Eye (tissue), 1 donor: ENCODE measurements at places on chromosomes 11 and 22.
A peak's percentile ranks its signal among the peaks of the same experiment; 100 is the strongest.

DNA sequence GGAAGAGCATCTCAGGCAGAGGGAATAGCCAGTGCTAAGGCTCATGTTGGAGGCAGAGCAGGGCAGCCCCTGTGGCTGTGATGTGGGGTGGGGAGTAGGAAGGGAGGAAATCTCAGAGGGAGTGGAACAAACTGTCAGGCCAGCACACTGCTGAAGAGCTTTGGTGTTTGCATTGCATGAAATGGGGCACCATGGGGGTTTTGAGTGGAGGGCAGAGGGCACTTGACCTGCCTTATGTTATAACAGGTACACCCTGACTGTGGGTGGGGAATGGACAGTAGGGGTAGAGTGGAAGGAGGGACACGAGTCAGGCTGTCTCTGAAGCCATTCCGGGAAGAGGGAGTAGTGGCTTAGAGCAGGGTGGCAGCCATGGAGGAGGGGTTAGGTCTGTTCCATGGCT lies 24.0 kb downstream of the PRDM11 start:
- no peak for DNase-seq

GRCh38 chr22:32745251-32745995 lies 56.1 kb upstream of the TIMP3 start:
- peak; percentile 66 for DNase-seq

GRCh38 chr11:134272381-134273316 lies 3.5 kb upstream of the GLB1L3 start:
- peak; percentile 87 for DNase-seq

DNA sequence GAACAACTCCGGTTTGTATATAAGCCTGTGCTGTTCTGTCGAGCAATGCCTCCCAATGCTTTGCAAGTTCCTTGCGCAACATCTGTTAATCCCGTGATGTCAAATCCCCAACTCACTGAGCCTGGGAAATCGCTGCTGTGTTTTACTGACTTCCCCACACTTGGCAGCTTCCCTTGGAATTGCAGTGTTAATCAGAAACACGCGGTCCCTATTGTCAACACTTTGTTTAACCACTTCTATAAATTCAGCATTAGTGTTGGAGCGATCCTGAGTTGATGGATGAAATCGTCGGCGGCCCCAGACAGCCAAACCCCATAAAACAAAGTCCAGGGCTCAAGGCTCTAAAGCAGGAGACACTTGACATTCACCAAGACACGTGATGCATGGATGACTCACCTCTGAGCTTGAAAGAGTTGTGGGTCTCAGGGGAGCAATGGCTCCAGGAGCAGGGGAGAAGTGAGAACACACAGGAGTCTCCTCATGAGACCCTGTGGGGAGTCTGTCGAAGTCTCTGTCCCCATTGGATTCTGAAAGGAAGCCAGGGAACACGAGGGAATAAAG lies 555.3 kb downstream of the MIAT start:
- DNase-seq = peak; percentile 90

- no peak for DNase-seq
These were observed 189.3 kb downstream of the DBX1 start for GRCh38 chr11:19970944-19971343.

- no peak for DNase-seq
These were observed 64.3 kb upstream of the NAV2 start for GRCh38 chr11:19648321-19648720.

GRCh38 chr11:8503910-8504364 lies 90.1 kb downstream of the STK33 start:
- no peak for DNase-seq

DNA sequence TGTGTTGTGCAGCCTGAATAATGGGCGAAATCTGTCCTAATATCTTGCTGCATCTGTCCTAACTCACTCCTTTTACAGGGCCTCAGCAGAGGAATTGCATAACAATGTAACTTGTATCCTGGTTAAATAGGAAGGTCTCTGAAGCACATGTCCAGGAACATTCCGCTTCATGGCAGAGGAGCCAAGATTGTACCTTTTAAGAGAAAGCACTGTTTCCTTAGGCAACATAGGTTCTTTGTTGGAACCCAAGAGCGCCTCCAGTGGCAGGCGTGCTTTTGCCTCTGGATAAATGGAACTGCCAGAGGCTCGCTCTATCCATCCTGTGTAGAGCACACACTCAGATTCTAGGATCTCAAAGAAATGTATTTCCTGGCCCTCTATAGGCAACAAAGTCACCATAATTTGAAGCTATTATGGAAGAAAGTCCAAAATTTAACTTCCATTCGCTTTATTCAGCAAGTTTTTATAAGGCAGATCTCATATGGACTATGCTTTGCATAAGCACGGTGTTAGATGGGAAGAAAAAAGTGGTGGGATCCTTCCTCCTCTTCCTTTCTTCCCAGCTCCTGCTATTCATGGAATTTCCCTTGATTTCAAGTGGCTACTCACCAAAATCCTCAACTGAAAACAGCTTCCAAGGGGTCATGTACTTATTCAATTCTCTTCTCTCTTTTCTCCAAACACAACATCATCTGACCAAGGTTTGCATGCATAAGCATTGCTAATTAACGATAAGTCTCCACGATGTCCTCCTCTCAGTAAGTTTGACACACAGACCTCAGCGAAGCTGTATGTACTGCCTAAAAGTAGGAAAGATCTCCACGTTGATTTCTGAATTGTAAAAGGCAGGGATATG lies at the start of gene BLID:
Gene BLID (minus strand): TSS at position 692 of the 856 bp plus-strand sequence. CDS start 293 bp downstream, at position 399.
- peak; percentile 39 for DNase-seq

DNA sequence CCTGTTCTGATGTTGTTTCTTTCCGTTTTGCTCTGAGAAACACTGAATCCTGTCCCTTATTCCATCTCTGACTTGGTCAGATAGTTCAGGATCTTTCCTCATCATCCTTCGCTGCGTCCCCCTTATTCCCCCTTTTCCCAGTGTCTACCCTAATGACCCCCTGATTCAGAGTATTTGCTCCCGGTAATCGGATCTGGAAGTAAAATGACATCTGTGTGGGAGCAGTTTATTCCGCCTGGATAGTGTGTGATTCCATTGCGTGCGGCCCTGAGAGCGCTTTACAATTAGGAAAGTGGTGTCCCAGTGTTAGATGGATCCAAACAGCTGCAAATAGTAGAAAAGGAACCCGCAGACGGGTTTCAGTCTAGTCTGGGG lies 606 bp downstream of the DRG1 start:
- DNase-seq = no peak

DNA sequence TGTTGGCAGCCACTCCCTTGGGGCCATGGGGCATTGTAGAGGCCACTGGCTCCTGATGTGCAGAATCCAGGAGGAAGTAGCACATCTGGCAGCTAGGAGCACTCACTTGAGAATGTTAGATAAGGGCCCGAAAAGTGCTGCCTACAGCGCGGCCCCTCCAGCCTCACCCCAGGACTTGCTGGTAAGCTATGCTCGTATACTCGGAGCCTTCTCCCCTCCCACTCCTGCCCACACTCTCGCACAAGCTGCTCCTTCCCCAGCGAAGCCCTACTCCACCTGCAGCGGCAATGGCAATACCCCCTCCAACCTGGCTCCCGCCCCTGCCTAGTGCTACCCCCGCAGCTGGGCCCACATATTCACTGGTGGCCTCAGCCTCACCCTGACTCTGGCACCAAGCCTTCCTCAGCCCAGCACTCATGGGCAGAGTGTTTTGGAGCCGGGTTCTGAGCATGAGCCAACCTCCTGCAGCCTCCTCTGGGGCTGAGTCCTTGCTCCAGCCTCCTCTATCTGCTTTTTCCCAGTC lies 47.7 kb downstream of the PDE2A start:
- no peak for DNase-seq

- no peak for DNase-seq
These were observed 216.9 kb upstream of the ARHGAP20 start for GRCh38 chr11:110929129-110929528.

DNA sequence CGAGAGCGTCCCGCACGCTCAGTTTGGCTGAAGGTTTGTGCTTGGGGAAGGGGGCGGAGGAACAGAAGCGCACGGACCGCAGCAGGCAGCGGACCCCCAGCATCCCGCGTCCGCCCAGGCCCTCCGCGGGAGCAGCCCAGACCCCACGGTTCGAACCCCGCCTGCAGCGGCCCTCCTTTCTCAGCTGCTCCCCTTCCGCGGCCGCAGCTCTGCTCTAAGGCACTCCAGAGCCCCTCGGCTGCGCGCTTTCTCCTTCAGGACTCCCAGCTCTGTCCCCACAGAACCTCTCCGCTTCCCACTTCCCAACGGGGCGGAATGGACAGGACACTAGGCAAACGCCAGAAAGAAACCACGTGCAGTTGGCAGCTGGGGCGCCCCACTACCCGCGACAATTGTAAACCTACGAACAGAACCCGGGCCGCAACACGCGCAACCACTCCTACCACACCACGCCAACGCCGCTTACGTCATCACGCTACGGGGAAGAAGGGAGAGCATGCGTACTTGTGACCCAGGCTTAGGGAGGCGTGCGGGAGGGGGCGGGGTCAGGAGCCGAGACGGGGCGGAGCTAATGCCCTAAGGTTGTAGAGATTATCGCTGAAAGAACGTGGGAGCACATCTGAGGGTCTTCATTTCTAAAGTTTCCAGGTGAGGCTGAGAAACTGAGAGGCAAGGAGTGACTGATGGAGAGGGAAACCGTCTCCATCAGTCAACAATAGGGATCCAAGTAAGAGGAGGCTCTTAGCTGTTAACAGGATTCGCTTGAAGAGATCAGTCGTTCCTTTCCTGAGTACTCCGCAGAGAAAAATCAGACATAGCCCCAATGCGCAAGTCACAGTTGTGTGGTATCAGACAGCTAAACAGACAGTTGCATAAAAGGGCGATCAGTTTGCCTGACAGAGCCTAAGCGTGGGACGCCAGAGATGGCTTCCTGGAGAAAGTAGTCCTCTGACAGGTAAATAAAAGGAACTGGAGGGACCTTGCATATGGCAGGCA lies at the start of gene NARS2:
Gene NARS2 (minus strand): TSS at position 479 of the 996 bp plus-strand sequence. CDS start 376 bp downstream, at position 103.
- DNase-seq = peak; percentile 99

GRCh38 chr11:14672635-14673034 lies 29.0 kb downstream of the PDE3B start:
- DNase-seq = no peak

DNA sequence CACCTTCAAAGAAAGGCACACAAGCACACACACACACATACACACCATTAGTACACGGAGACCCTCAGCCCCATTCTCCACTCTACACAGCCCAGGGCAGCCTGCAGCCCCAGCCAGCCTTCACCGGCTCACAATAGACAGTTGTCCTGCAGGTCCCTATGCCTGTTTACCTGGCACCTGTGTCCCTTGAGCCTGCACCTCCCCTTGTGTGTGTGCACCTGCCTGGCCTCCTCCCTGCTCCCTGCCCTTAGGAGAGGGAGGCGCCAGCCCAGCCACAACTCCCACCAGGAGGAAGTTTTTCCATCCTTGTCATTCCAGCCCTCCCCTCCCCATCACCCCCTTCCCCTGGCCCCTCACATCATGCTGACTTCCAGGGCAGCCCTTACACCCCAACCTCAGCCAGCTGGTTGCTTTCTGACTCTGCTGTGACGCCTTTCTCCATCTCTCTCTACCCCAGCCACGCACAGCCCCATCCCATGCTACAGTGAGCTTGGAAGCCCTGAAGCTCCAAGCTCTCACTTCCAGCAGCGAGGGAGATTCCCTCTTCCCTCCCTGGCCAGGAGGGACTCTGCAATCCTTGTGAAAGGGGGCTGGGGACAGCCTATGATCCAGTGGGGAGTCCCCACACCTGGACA lies 4.4 kb downstream of the AHNAK start:
- no peak for DNase-seq

- DNase-seq = no peak
These were observed 87.2 kb downstream of the FAT3 start for GRCh38 chr11:92311616-92312449.

GRCh38 chr11:60919956-60920355 lies 4.3 kb upstream of the TMEM132A start:
- no peak for DNase-seq

GRCh38 chr22:20209761-20210250 lies 58.3 kb downstream of the RTN4R start:
- no peak for DNase-seq

- DNase-seq = no peak
These were observed 26.7 kb downstream of the ARRB1 start for GRCh38 chr11:75324740-75325139.

- peak; percentile 77 for DNase-seq
These were observed 1.6 kb downstream of the PHF21B start for GRCh38 chr22:45008186-45008681.

- no peak for DNase-seq
These were observed 249.1 kb downstream of the CTTN start for GRCh38 chr11:70647188-70648166.

GRCh38 chr22:39723463-39723862 lies 152.9 kb downstream of the CACNA1I start:
- no peak for DNase-seq

DNA sequence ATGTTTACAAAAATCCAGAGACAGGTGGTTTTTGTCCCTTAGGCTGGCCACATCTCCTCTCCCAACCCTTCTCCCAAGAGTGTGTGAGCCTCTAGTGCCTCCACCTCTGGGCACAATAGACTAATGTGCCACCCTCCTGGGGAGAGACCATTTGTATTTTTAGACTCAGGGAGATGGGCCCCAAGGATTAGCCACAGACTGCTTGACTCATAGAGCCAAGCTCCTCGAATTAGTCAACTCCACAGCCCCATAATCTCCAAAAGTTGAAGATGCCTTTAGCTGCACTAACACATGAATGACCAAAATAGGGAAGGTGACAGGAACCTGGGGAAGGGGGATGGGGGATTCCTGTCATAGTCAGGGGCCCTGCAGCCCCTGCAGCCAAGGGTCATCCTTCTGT lies 53.0 kb upstream of the LRRC32 start:
- DNase-seq = no peak

DNA sequence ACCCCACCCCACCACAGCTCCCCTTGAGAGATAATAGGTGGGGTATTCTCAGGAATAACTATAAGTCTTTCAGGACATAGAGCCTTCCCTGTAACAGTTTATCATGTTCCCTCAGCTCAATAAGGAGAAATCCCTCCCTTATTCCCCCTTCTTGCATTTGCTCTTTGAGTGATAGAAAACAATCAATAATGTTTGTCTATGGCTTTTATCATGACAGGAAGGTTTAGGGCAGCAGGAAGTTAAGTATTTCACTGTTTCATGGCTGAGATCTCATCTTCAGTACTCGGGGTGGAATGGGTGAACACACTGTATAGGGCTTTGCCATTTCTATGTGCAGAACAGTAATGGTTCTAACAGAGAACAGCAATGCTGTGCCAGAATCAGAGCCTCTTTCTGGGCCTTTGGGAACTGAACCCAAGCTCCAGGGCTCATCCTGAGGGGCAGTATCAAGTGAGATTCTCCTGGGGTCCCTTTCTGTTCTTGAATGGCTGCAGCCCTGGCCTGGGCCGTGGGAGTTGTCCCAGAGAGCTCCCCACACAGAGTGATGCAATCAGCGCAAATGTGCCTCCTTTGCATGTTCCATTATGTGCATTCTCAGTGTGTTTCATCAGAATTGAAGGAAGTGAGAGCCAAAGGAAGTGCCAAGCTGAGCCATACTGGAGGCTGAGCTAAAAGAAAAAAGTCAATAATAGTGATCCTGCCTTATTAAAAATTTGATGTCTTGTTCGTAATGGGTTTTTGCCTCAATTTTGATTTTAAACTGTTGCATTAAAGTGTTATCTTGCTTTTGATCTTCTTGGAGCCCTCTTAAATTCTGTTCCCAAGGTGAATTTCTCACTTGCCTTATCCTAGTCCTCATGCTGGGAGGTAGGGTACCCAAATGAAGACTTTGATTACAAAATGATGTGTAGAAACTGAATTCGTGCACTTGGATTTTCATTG lies 2.9 kb upstream of the CYP2R1 start:
- no peak for DNase-seq
